ENCODE measurements at places on chromosomes 13 and 19. TPM values are rescaled to one million over a fixed set of nuclear protein-coding genes. Genes with fewer than 3 reads are reported as not detected.

Gene NANOS3
- polyA plus RNA-seq, result 0.81 TPM

Gene STARD13
- 9.8 TPM for polyA plus RNA-seq

Gene ZNF112
- 1.1 TPM for polyA plus RNA-seq

Gene PLK5
- polyA plus RNA-seq, result 0.09 TPM

Gene ARRDC5
- 0.39 TPM for polyA plus RNA-seq

Gene MIR17HG
- 8.8 TPM for polyA plus RNA-seq

Gene REXO1
- polyA plus RNA-seq, result 22.3 TPM

Gene FFAR3
- 20.9 TPM for polyA plus RNA-seq

Gene PTPRS
- polyA plus RNA-seq, result 11.1 TPM

Gene IL17D
- 0.94 TPM for polyA plus RNA-seq

Gene PROZ
- polyA plus RNA-seq, result not detected

Gene OVOL3
- not detected for polyA plus RNA-seq

Gene GRIN2D
- 0.26 TPM for polyA plus RNA-seq

Gene CCDC169
- 0.18 TPM for polyA plus RNA-seq

Gene GSX1
- polyA plus RNA-seq, result not detected

Gene TUBB4A
- 0.05 TPM for polyA plus RNA-seq

Gene MRPS31
- 43.6 TPM for polyA plus RNA-seq

Gene PLIN5
- 15.5 TPM for polyA plus RNA-seq

Gene LRRC63
- 0.13 TPM for polyA plus RNA-seq

Gene ITPKC
- 47.6 TPM for polyA plus RNA-seq

Gene TGFBR3L
- polyA plus RNA-seq, result not detected

Data from lung (tissue), 17 donors.